ENCODE measurements at places on chromosomes 6 and 20.

GRCh38 chr6:161630674-161631073, 356.8 kb upstream of the AGPAT4 start:
- no peak for DNase-seq

GRCh38 chr20:19185083-19185482, 27.4 kb upstream of the SLC24A3 start:
- no peak for DNase-seq

GRCh38 chr6:112288475-112288874, 34.1 kb upstream of the LAMA4 start:
- DNase-seq = no peak

GRCh38 chr6:43088654-43089056, 12.5 kb downstream of the PTK7 start:
- peak; percentile 65 for DNase-seq

DNA sequence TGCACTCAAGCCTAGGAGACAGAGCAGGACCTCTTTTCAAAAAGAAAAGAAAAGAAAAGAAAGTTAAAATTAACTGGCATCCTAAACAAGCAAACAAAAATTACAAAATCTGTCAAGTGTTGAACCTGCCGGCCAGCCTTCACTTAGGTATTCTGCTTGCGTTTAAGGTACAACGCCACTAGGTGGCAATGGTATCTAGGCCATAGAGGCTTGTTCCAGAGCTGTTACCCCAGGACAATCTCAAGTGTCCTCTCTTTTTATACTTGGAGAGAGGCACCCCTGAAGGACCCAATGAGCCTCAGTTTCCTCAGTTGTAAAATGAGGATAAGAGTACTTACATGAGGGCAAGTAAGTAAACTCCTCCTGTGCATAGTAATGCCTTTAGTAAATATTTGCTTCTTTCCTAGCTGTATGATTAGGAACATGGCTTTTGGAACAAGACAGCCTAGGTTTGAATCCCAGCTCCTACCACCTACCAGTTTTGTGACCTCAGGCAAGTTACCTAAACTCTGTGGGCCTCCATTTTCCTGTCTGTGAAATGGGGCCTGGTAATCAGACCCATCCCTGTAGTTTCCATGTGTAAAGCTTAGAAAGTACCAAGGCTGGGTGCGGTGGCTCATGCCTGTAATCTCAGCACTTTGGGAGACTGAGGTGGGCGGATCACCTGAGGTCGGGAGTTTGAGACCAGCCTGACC, 5.8 kb upstream of the PACSIN1 start:
- DNase-seq = no peak

DNA sequence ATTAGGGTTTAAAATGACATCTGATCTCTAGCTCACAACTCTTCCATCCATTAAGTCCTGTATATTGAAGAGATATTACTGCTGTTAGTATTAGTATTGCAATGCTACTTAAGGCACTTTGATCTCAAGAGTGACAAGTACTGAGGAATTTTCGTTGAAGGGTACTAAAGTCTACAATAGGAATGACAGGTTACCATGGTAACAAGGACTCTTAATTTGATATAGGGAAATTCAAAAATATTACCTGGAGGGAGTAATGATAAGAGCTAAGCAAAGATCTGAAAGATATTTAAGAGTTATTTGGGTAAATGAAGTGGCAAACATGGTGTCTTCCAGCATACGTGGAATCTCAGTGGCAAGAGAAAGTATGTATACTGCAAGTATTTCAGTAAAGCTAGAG, 518.0 kb upstream of the SLC35B3 start:
- no peak for DNase-seq

GRCh38 chr6:132651062-132651461, 7.9 kb downstream of the TAAR1 start:
- no peak for DNase-seq

DNA sequence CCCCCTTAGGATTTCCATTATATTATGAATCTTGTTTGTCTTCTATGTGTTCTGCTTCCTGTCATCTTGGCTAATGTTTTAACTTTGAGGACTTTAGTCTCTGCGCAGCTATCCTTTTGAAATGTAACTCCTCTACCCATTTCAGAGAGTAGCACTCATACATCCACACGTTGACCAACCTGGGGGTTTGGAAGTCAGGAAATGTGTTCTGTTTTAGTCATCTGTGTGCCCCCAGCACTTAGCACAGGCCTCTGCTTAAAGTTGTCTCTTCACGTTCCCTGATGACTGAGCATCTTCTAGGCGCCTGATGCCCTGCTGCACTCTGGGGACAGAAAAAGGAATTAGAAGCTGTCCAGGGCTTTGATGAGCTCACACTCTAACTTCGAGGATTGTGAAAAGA, 47.9 kb downstream of the HMGN3 start:
- no peak for DNase-seq

- no peak for DNase-seq
Observed at GRCh38 chr20:61934716-61935530, 130.8 kb downstream of the TAF4 start.

- DNase-seq = peak; percentile 34
Observed at GRCh38 chr20:43910564-43910963, 4.1 kb upstream of the TOX2 start.

GRCh38 chr20:56060486-56060885, 55.2 kb upstream of the CBLN4 start:
- no peak for DNase-seq

GRCh38 chr6:88992741-88993552, 29.5 kb upstream of the RNGTT start:
- DNase-seq = no peak

DNA sequence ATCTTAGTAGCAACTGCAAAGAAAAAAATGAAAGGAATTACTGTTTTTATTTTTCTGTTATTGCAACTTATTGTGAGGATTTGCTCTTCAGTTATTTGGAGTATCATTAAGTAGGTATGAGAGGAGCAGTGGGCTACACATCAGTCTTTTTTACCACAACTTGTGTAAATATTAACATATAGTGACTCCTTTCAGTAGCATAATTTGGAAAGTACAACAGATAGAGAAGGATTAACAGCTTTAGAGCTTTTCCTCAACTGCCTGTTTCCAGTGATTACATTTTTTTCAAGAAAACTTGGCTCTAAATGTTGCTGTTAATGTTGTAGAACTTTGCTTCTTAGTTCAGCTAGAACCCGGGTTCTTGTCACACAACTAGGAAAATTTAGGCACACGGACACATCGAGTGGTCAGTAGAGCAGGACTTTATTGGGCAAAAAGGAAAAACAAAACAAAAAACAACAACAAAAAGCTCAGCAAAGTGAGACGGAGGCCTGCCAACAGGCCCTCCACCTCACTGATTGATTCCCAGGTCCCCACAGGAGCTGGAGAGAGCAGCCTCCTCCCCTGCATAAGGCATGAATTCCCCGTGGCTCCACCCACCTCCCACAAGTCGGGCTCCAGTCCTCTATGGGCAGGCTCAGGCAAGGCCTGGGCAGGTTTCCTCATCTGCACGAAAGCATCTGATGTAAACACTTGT, 75.1 kb downstream of the ADGRG6 start:
- DNase-seq = peak; percentile 97

GRCh38 chr6:148885136-148885865, 138.5 kb downstream of the UST start:
- no peak for DNase-seq

DNA sequence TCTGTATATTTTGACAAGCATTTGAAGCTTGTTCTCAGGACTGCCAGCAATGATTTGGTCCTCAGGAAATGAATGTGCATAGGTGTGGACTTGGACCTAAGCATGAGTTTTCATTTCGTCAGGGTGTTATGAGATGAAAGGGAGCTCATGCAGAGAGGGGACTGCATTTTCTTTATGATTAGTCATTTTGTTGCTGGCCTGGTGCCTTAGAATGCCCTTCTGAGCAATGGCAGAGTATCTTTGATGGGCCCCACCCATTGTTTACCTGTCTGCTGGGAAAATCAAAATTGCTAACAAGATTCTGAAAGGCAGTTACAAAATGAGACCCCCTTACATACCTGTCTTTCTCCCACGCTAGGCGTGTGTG, 51.5 kb upstream of the MTHFD1L start:
- DNase-seq = no peak

DNA sequence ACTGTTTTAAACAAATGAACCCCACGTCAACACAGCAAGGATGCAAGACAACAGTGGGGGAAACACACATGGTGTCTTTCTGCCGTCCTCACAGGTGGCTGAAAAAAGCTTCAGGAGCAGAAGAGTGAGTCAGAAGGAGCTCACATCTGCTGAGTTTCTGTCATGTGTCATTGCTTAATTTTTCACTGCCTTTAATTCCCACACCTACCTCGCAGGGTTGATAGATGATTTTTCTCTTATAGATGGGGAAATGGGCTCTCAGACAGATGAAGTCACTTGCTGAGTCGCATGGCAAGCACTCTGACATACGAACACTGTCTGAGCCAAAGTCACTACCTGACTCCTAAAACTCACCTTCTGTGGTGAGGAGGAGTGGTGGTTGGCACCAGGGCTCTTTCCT, 28.3 kb upstream of the CARMIL1 start:
- DNase-seq = peak; percentile 63

DNA sequence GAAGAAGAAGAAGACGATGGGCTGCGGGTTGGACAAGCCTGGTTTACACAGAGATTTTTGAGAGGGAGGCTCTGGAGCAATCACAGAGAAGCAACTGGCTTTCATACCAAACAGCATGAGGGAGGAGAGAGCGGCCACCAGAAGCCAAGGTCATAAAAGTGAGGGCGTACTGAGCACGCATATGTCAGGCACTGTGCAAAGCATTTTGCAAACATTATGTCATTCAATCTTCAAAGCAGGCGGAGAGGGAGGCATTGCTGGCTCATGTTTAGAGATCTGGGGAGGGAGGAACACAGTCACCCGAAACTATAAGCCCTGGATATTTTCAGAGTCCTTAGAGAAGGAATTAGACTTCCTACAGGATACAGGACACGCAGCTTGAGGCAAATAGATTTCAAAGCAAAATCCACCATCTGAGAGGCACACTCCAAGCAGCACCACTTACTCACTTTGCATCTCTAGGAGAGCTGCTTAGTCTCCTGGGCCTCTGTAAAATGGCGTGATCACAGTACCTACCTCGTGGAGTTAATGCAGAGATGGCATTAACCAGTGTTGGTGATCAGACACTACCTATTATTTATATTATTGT, 24.6 kb downstream of the RAMACL start:
- no peak for DNase-seq

GRCh38 chr6:42012501-42013133, 37.7 kb upstream of the TAF8 start:
- no peak for DNase-seq

GRCh38 chr6:37514321-37514771, 14.7 kb upstream of the CCDC167 start:
- no peak for DNase-seq

DNA sequence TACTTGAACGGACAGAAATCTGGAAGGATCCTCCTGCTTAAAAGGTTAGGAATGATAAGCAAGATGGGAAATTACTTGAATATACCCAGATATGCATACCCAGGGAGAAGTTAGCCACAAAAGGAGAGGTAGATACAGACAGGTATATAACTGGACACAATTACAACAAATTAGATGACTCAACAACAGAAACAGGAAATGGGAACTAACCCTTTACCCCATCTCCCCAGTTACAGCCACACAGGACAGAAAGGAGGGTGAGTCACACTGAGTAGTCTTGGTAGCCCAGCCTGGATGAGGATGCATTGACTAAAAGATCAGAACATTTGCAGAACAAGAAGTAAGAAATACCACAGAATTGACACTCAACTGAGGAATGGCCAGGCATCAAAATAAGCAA, 61.2 kb downstream of the C6orf52 start:
- peak; percentile 91 for DNase-seq

- DNase-seq = no peak
Observed at GRCh38 chr20:42985628-42986027, 204.1 kb downstream of the PTPRT start.

DNA sequence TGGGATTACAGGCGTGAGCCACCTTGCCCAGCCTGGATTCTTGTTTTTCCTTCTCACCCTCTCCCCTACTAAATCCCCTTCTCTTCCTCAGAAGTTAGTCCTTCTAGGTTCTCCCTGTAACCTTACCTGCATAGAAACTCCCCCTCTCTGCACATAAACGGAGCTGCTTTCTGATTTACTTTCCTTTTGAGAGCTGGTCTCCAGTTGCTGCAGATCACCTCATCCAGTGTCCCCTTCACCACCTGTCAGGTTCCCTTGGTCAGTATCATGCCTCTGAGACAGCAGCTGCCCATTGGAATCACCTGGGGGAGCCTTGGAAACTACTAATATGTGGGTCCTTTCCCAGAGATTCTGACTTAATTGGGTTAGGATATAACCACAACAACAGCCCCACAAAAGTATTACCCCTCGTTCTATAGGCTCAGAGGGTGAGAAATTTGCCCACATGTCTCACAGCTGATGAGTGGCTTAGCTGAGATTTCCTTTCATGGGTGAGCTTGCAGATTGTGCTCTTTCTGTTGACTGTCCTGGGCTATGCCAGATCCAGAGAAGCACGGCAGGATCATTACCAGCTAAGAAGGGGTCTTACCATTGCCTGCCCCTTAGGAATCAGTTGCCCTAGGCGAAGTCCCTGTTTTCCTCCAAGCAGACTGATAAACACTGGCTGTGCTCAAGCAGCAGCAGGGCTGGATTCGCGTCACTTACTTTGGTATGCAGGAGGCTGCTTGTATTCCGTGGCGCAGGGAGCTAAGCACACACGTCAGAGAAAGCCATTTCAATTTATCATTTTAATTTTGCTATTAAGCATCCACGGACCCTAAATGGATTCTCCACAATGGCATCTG, 51.3 kb downstream of the AKAP12 start:
- peak; percentile 94 for DNase-seq

All from islet precursor cell (in vitro differentiated cells).